ENCODE measurements at places on chromosomes 12 and 14.

GRCh38 chr14:104979758-104980610 lies 1.8 kb upstream of the AHNAK2 start:
- DNase-seq = peak; percentile 78

DNA sequence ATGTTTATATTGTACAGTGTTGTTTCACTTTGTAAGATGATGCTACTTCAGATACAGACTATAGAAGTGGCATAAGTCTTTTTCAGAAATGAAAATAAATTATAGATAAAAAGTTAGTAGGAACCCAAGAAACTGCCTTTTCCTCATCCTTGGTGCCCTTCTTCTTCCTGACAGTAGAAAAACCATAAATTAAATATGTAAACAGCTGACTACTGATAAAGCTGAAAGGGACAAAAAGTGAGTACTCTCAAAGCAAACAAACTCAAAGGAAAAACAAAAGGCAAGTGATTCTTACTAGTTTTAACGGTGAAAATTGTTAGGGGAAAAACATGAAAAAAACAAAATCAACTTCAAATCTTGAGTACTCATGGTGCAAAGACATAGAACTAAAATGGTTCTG lies 8.6 kb upstream of the C12orf50 start:
- no peak for DNase-seq

- DNase-seq = no peak
Measured at GRCh38 chr12:124827588-124828184, 36.0 kb downstream of the SCARB1 start.

DNA sequence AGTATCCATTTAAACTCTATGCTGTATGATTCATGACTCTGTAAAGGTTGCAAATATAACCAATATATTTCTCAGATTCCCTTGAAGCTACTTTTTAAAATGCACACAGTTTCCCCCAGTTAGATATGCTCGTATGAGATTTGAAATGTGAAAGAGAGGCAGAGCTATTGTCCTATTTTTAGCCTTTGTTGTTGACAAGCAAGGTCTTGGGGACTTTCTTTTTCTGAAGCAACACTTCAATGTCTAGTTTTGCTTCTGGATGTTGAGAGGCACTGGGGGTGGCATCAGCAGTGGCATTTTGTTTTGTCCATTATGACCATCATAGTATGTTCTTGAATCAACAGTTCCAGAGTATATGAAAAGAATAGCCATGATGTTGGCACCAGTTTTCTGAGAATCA lies 63.4 kb downstream of the ASCL1 start:
- DNase-seq = no peak

- no peak for DNase-seq
Measured at GRCh38 chr14:99731547-99732435, 47.7 kb downstream of the CYP46A1 start.

DNA sequence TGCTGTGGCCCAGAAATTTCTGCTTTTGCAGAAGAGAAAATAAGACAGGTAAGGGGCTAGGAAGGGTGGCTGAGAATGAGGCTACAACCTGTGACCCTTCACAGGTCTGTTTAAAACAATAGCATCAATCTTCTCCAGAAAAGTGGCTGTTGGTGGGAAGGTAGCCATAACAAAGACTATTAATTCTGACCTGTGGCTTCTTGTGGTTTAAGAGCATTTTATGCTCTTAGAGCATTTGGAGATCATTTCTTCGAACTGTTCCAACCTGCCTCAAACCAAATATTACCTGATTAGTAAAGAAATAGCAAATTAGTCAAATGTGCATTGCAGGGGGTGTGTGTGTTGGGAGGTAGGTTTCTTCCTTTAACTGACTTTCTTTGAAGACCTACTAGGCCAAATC lies 15.2 kb upstream of the TCP11L2 start:
- no peak for DNase-seq

DNA sequence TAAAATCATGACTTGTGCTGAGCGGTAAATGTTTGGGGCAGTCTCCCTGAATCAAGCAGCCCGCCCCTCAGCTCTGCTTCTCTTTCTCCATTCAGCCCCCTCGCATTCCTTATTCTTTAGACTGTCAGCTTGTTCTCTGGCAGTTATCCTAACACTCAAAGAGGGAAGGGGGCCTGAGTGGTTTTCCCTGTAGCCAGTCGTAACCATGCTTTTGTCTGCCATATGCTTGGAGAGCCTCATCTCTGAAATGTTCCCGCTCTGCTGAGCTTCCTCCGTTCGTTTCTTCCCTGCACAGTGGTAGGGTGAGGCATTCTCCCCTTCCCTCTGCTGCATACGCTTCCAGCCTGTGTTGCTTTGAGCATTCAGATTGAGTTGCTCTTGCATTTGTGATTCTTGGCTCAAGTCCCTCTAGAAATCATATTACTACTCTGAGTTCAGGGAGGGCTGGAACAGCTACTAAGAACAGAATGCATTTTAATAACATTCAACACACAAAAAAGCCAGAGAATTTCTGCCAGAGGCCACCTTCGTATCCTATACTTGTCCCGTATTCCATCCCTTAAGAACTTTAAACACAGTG lies 119.7 kb downstream of the FBXL14 start:
- DNase-seq = no peak

DNA sequence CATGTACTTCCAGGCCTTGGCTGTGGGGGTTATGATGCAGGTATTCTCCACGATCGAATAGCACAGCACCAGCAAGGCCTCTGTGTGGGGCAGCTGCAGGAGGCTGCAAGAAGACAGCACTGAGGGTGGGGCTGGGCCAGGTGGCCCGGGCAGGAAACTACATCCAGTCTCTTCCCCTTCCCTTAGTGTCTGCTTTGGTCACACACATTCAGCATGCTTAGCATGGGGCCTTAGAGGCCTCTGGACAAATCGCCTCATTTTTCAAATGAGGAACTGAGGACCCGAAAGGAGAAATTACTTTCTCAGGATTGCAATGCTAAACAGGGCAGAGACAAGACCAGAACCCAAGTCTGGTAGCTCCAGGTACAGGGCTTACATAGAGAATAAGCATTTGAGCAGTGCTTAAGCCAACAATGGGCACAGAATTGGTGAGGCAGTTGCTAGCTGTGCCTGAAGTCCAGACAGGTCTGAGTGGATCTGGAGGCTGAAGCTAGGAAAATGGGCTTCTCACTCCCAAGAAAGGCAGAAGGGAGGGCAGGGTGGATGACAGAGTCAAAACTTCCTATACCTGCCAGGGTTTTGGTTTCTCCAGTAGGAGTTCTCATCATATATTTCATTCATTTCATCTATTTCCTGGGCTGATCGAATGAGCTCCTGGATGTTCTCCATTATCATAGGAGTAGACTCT lies 3.5 kb downstream of the ACRBP start:
- DNase-seq = peak; percentile 15

GRCh38 chr14:82422230-82422629 lies 888.6 kb upstream of the SEL1L start:
- DNase-seq = no peak

DNA sequence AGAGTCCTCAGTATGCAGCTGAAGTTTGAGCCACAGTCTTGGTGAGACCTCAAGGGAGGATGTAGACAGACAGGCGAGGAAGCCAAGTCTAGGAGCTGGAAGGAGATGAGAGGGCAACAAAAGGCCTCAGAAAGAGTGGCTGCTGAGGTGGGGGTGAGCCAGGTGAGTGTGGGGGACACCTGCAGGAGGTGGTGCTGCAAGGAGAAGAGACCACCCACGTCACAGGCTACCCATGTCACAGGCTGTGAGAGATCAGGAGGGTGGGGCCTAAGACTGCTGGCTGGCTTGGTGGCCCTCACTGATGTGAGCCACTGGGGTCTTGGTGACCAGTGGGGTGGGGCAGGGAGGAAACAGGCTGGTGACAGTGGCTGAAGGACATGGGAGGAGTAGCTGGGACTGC lies 97.3 kb downstream of the KIF26A start:
- no peak for DNase-seq

- DNase-seq = peak; percentile 83
Measured at GRCh38 chr12:110826592-110827200, 20.1 kb upstream of the CCDC63 start.

- DNase-seq = no peak
Measured at GRCh38 chr14:52397844-52398243, 83.7 kb downstream of the PTGER2 start.

- peak; percentile 37 for DNase-seq
Measured at GRCh38 chr12:101829639-101830366, 956 bp downstream of the GNPTAB start.

- DNase-seq = no peak
Measured at GRCh38 chr12:121209221-121209620, 708 bp upstream of the P2RX4 start.

DNA sequence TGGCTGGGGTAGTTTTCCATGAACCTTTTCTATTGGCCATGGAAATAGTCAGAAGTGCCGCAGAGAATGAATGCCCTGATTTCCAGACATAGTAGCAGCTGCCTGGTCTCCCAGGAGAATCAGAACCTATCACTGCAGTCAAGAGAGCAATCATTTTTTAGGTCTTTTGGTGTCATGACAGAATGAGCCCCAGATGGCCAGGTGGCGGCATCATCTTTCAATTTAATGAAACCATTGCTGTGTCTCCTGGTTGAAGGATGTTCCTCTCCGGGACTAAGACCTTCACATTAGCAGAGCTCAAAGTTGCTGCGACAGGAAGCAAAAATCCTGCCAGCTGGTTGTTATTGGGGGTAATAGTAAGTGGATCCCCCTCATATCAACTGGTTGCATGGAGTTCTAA lies 18.8 kb downstream of the TNFAIP2 start:
- no peak for DNase-seq

GRCh38 chr14:31244626-31245025 lies 37.0 kb upstream of the HECTD1 start:
- no peak for DNase-seq

DNA sequence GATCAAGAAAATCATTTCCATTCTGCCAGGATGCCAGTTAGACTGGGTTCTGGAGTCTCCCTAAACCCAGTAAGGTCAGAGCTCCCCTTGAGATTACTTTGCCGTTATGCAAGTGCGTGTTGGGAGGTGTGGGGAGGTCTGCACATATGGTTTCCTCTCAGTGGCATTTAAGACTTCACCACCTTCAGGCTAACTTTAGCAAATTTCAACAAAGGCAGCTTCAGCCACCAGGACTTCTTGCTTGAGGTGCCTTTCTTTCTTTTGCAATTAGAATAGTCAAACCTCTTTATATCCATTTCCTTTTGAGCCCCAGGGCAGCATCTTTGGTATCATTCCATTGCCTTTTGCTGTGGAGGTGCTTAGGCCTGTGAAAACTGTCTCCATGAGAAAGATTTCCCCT lies 117.2 kb upstream of the CCND2 start:
- DNase-seq = no peak

DNA sequence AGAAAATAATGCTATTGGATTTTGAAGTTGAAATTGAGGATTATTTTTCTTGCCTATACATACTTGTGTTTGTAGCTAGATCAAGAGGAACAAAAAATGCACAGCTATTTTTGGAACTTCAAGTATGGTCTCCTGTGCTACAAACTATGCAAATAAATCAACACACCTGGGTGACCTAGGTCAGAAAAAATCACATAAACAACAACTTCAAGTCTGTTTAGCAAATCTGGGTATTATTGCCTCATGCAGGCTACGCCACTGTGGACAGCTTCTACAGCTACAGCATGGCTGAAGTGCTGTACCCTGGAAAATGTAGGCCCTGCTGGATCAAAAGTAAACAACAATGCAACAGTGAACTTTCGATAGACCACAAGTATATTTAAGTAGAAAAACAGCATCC lies 87.5 kb downstream of the SLC6A15 start:
- DNase-seq = peak; percentile 27

DNA sequence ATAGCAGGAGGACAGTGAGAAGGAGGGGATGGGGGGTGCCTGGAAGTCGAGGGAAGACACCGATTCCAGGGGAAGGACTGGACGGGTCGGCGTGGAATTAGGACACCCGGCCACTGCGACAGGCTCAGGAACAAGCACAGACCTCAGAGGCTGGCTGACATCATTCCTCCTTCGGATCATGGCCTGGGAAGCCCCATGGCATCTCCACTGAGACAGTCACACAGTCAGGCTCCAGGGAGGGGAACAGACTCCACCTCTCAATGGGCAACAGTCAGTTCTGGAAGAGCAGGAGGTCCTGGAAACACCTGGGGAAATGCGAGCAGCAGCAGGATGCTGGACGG lies 67.9 kb upstream of the FBRSL1 start:
- DNase-seq = no peak

DNA sequence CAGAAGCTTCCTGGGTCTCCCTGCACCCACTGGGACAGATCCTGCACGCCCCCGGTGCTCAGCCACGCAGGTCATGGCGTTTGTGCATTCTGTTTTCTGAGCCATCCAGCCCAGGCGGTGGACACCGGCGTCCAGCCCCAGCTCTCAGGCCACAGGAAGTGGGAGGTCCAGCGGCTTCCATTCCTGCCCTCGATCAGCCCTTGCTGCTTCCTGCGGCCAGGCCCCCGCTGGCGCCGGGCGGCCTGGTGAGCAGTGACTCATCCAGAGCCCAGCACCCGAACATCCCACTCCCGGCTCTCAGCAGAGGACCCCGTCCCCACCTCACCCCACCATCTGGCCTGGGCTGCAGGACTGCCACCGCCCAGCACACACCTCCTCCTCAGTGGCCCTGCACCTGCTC lies 18.0 kb upstream of the NUDT14 start:
- no peak for DNase-seq

GRCh38 chr14:99575043-99576023 lies 28.7 kb downstream of the CCDC85C start:
- no peak for DNase-seq

- DNase-seq = no peak
Measured at GRCh38 chr12:90653040-90653439, 301.9 kb downstream of the CCER1 start.

DNA sequence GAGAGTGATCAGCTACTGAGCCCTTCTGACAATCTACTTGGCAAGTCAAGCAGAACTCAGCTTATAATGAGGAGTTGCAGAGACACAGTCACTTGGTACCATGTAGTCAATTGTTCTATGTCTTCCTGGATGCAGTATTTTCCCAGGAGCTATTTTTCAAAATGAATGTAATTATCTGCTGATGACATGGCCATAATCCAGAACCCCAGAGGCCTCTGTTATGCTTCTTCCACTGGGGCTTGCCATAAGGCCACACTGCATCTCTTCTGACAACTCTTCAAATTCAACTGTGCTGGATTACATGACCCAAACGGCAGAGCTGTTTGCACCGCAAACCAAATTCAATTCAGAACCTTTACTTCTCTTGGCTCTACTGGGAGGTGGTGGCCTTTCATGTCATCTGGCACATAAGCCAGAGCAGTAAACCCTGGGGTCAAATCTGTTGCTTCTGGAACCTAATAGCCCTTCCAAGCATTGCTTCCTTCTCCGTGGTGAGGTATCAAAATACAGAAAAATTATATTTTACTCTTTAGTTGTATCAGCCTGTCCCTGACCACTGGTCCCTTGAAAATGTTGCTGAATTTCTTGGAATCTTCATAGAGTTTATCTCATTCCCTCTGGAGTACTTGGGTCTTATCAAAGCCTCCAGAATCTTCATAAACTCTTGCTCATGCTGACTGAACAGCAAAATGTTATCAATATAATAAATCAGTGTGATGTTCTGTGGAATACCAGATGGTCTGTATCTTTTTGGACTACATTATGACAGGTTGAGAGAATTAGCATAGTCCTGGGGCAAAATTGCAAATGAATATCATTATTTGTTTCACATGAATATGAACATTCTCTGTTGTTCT lies 79.4 kb upstream of the DCN start:
- DNase-seq = no peak
